ENCODE measurements at places on chromosomes 7 and 10.

- DNase-seq: no peak
These were observed 108.2 kb downstream of the PIP4K2A start for GRCh38 chr10:22606164-22606614.

DNA sequence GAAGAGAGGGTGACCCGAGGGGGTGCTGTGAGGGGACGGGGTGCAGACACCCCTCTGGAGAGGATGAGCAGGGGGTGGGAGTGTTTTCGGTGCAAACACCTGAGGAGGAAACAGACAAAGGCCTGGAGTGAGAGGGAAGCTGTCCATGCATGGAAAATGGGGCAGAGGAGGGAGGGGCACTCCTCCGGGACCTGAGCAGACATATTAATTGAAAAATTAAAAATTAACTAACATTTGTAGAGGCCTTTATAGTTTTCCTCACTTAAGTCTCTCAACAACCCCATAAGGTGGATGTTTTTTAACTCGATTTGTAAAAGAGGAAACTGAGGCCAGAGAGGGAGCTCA lies 1.2 kb downstream of the VPS37D start:
- no peak for DNase-seq

DNA sequence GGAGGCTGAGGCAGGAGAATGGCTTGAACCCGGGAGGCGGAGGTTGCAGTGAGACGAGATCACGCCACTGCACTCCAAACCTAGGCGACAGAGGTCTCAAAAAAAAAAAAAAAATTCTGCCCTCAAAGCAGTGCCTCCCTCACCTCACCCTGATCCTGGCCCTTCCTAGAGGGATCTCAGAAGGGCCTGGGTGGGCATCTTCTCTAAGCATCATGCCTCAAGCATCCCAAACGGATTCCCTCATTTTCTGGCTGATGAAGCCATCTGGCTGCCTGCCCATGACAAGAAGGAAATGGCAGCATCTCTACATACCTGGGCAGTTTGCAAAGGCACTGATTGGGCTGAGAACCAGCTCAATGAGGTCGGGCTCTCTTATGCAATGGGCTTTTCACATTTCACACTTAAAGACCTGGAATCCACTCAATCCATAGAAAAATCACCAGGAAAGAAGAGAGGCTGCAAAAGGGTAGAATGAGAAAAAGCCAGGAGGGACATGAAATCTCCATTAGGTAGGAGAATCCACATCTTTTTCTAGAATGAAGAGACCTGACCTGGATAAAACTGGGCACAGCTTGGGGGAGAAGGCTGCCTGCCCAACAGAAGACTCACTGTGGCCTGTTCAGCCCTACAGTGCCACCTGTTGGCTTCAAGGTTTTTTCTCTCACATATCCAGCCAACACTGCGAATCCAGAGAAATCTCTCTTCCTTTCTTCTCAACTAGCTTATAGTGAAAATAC lies 48.1 kb downstream of the PDLIM1 start:
- peak; percentile 82 for DNase-seq

DNA sequence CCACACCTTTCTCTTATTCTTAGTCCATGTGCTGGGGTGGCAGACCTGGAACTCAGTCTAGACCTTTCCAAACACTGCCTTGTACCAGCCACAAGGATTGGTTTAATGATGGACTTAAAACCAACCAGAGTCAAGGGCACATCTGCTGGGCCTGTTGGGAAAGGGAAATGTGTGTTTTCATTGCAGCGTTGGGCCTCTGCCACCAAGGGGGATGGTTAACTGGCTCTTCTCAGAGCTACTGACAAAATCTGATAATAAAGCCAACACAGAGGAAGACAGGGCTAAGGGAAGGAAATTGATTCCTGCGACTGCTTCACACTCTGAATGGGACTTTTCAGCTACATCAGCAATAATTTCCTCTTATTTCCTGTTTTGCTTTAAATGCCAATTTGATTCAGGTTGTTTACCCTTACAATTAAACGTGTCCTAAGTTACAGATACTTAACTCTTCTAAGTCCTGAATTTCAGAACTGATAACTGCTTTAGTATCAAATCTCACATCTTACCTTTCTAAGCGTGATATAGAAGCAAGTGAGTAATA lies 68.4 kb upstream of the MALRD1 start:
- DNase-seq: no peak
